BJ (cell line): ENCODE measurements at places on chromosomes 6 and 20.

DNA sequence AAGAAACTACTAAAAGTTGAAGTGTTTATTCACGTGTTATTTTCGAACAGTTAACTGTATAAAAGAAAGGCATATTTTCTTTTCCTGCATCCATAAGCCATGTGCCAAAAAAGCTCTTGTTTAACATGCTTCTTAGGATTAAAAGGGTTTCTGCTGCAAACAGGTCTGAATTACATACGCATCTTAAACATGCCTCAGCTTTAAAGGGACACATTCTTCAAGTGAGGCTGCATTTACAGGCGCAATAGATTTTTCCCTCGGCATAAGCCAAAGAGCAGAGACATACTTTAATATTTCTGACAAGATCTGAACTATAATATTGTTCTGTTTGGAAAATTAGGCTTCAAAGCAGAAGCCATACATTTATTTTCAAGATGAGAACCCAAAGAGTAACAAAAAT lies 39.4 kb downstream of the PDE7B start:
- DNase-seq: no peak

- DNase-seq: peak; percentile 89
Measured at GRCh38 chr6:149026530-149026942, 279.7 kb downstream of the UST start.

DNA sequence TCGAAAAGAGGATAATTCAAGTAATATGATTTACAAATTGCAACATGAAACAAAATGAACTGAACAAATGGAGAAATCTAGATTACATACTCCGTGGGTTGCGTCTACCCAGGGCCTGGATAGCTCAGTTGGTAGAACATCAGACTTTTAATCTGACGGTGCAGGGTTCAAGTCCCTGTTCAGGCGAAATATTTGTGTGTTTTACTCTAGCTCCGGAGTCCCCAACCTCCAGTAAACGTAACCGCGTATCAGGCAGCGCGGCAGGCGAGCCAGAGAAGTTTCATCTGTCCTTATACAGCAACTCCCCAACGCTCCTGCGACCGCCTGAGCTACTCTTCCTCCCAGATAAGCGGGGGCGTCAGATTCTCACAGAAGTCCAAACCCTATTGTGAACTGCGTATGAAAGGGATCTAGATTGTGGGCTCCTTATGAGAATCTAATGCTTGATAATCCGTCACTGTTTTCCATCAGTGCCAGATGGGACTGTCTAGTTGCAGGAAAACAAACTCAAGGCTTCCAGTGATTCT lies 176.1 kb downstream of the TRIM27 start:
- no peak for DNase-seq

DNA sequence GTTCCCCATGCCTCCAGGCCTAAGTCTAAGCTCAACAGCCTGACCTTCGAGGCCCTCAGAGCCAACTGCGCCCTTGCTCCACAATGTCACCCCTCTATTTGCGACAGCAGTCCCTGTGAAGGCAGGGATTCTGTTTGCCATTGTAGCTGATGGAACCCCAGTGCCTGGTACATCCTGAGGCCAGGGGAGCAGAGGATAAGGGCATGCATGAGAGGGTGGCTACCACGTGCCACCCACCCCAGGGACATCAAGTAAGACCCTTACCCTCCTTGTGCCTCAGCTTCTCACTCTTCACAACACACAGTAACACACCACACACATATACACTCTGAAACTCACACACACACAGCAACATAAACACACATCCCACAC lies 20.0 kb upstream of the SIRPA start:
- no peak for DNase-seq

DNA sequence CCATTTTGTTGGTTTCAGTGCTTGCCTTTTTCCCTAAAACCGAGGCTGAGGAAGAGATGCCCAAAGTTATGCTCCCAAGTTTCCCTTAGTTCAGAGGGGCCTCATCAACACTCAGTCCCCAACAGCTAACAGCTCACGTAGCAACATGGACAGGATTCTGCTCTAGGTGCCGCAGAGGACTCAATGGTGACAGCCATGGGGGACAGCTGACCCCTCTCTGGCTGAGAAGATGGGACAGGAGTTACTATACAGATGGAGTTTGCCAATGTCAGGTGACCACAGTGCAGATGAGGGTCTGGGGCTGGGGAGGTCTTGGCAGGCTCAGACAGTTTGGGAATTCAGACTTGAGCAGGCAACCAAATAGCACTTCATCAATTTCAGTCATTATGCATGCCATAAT lies 67.3 kb downstream of the NPEPL1 start:
- DNase-seq: no peak

DNA sequence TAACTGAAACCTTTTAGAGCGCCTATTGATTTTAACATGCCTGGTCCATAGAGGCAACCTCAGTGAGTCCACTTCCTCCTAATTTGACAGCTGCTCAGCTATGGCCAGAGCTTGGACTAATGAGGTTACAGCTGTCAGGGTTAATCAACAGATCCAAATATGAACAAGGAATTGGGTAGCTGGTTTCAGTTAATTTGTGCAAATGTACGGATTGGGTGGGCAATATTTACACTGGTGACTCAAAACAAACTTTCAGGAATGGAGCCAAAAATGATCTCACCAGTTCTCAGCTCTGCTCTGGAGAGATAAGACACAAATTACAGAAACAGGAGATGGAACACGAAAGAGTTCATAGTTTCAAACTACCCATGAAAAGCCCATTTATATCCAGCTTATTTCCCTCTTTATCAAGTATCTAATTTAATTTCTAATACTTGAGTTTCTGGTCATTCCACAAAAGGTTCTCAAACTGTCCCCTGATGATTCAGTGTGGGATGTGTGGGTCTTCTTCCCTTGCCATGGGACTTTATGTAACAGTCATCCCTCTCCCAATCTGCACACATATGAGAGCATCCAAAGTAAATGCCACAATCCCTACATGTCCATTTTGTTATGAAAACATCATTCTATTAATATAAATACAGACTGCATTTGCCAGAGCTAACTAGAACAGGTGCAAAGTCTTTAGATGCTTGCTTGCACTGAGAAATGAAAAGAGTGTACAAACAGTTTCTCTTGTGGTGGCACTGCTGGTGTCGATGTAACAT lies 149.9 kb downstream of the RPS12 start:
- DNase-seq: no peak

DNA sequence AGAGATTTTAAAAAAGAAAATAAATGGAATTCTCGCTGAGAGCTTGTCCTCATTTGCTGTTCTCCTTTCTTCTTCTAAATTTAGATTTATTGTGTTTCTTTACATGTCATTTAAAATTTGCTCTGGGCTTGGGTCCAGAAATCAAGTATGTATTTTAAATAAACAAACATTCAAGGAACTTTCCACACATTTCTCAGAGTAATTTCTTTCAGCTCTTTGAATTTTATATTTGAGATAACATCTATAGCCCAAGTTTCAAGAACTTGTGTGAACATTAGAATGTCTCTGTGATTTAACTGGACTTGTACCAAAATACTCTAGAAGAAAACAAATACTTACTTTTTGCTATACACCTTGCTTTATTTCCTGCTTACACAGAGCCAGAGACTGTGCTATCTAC lies 192.3 kb downstream of the TMEM200A start:
- no peak for DNase-seq
